Iris pigment epithelial cell (primary cell): ENCODE measurements at places on chromosomes 1 and 21.

DNA sequence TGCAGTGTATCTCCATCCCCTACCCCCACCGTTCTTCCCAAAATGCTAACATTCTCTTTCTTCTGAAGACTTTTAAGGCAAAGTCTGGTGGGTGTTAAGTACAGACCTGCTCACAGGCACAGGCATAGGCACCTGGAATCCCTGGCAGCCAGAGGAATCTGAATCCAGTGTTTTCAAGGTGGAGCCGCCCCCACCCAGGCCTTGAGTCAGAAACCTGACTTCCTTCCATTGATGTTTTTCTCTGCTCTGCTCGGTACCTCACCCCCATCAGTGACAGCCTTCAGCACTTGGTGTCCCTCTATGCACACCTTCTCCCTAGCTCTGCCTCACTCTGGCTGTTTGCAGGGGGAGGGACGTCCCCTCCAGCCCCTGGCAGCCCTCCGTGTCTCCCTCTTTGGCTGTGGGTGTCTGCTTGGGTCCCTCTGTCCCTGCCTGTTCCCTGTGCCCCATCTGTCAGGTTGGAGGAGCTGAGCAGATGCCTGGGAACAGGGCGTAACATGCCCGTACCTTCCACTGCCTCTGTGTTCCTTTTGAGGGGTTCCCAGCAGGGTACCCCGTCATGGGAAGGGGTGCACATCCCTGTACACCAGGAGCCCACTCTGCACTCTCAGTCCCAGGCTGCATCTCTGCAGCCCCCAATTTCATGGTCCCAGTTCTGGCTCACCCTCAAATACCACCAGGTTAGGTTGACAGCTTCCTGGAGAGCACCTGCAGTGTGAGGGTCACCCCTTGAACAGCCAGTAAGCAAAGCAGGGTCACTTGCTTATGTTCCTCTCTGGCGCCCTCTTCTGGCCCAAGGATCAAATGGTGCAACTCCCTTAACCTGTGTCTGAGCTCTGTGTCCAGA, 6.7 kb downstream of the NCDN start:
- DNase-seq: peak; percentile 78

DNA sequence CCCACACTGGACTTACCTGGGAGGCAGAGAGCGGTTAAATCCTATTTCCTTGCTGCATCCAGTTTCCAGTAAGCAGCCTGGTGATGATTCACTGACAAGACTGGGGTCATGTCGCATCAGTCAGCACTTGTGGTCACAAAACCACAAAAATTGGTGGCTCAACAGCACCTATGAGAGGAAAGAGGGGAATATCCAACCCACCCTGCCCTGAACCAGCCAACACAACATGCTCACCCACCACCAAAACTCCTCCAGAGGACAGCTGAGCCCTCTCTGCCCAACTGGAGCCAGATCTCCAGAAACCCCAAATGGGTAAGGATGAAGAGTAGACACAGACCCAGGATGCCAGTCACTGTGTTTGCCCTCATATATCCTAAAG, 64.0 kb downstream of the CD46 start:
- DNase-seq: peak; percentile 67

- DNase-seq: no peak
Measured at GRCh38 chr1:170164103-170164763, 18.5 kb downstream of the NTMT2 start.

GRCh38 chr1:179728271-179728670, 14.8 kb upstream of the FAM163A start:
- no peak for DNase-seq

DNA sequence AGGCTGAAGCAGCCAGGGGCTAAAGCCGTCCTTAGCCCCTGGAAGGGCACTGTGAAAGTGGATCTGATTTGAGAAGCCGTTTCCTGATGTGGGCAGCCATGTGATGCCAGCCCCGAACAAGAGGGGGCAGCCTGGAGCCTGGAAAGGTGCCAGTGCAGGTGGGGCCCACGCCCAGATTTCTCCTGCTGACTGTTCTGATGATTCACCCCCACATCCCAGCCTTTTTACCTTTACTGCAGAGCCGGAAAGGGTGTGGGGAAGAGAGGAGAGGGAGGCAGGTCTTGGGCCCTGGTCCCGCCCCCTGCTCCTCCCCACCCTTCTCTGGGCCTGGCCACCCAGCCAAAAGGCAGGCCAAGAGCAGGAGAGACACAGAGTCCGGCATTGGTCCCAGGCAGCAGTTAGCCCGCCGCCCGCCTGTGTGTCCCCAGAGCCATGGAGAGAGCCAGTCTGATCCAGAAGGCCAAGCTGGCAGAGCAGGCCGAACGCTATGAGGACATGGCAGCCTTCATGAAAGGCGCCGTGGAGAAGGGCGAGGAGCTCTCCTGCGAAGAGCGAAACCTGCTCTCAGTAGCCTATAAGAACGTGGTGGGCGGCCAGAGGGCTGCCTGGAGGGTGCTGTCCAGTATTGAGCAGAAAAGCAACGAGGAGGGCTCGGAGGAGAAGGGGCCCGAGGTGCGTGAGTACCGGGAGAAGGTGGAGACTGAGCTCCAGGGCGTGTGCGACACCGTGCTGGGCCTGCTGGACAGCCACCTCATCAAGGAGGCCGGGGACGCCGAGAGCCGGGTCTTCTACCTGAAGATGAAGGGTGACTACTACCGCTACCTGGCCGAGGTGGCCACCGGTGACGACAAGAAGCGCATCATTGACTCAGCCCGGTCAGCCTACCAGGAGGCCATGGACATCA, at the start of gene SFN:
TSS of gene SFN (plus strand) at position 369 of the 904 bp plus-strand sequence. CDS start at position 433, 64 bp downstream.
- no peak for DNase-seq

DNA sequence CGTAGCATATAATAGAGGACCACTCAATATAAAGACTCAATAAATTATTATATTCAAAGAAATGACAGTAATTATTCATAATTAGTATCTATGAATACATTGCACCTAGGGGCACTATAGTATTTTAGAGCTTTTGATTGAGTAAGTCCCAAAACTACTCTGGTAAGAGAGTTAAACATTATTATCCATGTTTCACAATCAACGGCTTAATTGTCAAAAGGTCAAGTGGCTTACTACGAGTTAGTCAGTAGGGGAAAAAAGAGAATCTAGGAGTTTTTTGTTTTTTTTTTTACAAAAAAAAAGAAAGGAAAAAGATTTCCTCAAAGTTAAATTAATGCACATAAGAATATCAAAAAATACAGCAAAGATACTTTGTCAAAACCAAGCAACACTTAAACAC, 20.4 kb upstream of the LAMC1 start:
- DNase-seq: peak; percentile 64

DNA sequence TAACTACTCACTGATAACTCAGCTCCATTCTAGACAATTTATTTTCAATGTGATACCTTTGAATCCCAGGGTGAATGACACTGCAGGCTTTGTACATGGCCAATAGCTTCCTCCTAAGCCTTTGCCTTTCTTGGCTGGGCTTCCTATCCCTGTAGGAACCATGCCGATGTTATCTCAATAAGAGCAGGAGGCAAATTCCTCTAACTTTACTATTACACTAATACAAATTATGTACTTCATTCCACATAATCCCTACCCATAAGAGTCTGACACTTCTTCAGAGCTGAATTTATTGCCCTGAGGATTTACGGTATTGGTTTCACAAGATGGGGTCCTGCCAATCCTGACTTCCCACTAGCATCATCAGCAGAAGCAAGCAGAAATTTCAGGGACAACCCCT, 14.0 kb downstream of the TGFBR3 start:
- peak; percentile 23 for DNase-seq

DNA sequence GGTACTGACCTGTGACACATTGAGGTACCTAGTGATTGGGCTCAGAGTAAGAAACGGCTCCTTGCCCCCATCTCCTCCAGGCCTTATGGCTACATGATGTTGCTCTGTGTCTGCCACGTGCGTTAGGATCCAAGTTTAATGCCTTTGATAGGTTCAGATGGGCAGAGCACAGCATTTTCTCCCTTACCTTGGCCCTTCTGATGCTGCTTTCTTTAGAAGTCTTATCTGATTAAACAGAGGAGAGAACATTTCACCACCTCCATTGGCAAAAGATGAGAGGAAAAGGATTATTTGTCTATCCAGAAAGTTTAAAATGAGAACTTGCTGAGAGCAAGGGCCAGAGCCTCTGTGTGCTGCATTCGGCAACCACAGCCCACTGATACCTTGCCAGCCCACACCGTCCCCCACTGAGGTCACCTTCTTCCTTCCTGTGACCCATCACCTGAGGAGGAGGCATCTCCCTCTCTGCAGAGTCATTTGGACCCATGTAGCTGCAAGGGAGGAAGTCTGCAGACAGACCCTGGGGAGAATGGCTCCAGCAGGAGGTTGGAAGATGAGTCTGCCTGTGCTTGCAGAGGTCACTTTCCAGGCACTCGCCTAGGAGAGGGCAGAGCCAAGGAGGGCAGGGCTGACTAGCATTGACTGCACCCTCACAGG, 16.7 kb downstream of the SHISA4 start:
- no peak for DNase-seq

- peak; percentile 69 for DNase-seq
Measured at GRCh38 chr1:39061951-39062350, 35.8 kb downstream of the NDUFS5 start.

DNA sequence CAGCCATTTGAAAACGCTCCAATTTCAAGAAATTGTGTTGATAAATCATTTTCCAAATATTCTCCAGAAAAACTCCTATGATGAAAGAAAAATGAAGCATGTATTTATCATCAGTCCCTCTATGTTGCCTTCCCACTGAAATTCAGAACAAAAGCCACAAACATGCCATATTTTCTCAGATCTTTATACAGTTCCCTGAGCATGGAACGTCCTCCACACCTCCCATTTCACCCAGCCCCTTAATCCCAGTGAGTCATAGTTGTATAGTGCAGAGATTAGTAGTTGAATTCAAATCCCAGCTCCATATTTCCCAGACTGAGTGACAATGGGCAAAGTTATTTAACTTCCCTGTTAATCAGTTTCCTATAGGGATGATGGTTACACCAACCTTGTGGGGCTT, 20.6 kb upstream of the NPL start:
- peak; percentile 62 for DNase-seq

- DNase-seq: peak; percentile 21
Measured at GRCh38 chr1:11967028-11967547, 13.2 kb upstream of the MFN2 start.

GRCh38 chr1:153944005-153944826, 2.3 kb downstream of the DENND4B start:
- DNase-seq: no peak

DNA sequence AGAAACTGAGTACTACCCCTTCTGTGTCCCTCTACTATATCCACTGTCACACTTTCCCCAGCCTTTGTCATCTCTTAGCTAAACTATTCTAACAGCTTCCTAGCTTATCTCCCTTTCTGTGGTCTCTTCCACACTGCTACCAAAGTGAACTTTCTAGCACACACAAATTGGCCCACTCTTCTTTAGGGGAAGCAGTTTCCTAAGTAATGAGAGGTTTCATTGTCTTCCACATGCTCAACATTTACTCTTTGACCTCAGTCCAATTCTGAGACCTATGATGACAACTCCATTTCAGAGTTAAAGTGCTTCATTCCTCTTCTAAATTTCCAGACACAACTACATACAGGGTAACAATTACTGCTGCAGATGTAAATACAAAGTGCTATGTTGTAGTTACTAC, 32.9 kb downstream of the SCYL3 start:
- DNase-seq: no peak

DNA sequence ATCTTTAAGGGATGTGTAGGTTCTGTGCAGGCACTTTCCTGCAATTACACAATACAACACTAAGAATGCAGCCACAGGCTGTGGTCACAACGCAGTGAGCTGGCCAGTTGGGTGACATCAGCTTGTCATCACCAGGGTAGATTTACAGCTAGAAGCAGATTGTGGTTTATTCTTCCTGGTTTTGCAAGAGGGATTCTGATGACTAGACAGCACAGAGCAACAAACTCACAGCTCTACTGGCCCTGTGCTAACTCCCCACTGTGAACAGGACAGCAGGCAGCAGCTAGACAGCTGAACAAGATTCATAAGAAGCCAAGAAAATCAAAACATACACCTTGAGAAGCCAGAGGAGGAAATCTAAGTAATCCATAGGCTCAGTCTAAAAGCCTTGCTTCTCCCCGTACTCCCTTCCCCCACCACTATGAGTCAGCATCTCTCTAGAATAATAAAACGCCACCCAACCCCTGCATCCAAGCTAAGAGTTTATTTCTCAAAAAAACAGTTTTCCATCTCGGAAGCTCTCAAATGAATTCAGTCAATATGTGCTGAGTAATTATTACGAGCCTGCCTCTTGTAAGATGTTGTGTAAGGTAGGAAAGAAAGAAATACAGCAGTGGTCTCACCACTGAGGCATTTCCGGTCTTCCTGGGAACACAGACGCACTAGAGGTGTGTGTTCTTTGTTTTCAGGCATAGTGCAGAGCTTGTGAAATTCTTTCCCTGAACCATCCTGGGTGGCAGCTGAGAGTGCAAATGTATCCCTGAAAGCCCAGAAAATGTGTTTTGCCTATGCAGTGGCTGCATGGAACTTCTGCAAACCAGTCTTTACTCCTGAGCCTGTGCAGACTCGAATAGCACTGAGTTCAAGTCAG, 162.8 kb downstream of the NTPCR start:
- DNase-seq: peak; percentile 100

GRCh38 chr1:53495633-53496345, 36.6 kb downstream of the DMRTB1 start:
- peak; percentile 11 for DNase-seq

DNA sequence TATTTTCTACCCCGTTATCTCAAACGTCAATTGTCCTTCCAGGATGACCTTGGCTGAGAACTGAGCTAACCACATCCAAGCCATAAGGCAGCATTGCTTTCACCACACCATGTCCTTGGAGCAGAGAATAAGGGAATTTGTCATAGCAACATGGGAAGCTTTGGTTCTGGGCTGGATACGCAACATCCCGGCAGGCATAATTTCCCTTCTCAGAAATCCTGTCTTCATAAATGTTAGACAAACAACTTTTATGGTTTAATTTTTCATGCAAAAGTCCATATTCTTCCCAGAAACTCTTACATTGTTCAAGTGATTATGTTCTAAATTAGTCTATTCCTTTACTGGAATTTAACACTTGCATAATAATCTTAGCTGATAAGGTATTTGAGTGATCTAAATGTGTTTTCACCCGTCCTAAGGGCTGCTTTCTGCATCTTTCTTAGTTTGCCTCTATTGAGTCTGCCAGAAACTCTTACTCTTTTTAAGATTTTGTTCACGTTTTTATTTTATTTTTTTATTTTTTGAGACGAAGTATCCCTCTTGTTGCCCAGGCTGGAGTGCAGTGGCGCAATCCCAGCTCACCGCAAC, 51.8 kb downstream of the KCNJ15 start:
- DNase-seq: peak; percentile 71

DNA sequence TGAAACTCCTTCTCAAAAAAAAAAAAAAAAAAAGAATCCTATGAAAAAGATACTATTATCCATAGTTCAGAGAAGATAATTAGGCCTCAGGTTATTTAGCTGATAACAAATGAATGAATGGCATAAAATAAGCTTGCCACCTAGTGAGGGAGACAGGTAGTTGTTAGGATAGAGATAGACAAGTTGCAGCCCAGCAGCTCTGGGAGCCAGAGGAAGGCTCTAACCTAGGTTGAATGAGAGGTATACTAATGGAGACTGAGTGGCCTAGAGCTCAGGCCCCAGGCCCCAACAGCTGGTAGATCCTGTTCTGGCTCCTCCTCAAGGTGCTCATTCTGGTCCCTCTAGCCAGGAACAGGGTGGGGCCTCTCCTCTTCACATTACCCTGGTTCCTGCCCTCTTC, 20.6 kb upstream of the RSPO1 start:
- no peak for DNase-seq

- peak; percentile 60 for DNase-seq
Measured at GRCh38 chr1:19179597-19180264, 30.3 kb downstream of the UBR4 start.

GRCh38 chr1:200354243-200354642, 55.6 kb downstream of the ZNF281 start:
- peak; percentile 61 for DNase-seq
